CD4-positive, alpha-beta T cell treated with Interferon gamma for 1 hour (primary cell): ENCODE measurements at places on chromosomes 5 and 9.

GRCh38 chr5:119269061-119269944, 86.5 kb upstream of the TNFAIP8 start:
- DNase-seq = peak; percentile 24

GRCh38 chr9:95028853-95029219, 288.7 kb downstream of the FANCC start:
- DNase-seq = no peak

- DNase-seq = peak; percentile 10
Observed at GRCh38 chr9:4987961-4988421, 2.9 kb downstream of the JAK2 start.

DNA sequence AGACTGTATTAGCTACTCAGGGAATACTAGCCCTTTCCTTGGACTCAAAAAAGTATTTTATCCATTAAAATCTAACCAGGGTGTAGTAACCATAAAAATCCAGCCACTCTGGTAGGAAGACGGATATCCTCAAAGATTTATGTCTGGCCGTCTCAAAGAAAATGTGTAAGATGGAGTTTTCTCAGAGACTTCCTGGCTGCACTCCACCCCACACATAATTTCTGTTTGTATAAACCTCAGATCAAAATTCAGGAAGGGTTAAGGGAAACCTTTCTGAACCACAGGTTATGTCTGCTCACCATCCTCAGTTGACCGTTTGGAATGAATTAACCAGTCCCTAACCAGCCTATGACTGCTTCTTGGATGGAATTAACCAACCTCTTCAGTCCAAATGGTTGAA, 13.8 kb upstream of the SMIM23 start:
- DNase-seq = no peak

DNA sequence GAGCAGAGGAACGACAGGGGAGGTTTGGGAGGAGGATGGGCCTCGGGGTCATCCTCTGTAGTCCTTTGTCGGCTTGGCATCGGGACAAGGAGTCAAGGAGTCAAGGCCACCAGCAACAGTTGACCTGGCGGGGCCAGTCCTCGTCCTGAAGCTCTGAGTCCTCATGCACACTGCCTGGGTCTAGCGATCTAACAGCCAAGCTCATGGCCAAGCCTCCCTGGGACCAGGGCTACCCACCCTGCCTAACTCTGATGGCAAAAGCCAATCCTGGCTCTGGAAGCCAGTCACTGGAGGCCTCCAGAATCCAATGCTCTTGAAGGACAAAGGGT, 49.8 kb downstream of the CAMK2A start:
- DNase-seq = no peak

GRCh38 chr5:10660135-10660534, 96.3 kb downstream of the ANKRD33B start:
- DNase-seq = no peak

DNA sequence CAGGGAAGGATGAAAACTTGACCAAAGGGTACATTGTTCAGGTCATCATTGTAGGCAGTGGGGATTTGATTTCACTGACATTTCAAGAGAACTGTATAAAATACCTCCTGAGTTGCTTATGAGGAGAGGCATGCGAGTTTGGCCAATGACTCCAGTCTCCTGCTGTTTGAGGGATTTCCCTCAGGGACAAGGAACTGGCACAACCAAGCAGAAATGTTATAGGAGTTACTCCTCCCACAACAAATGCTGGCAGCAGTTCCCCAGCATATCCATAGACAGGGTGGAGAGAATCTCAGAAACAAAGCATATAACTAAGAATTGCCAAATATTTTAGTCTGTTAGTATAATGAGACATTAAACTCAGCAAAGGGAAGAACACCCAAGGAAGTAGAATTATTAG, 47.2 kb upstream of the FBXL7 start:
- DNase-seq = no peak

DNA sequence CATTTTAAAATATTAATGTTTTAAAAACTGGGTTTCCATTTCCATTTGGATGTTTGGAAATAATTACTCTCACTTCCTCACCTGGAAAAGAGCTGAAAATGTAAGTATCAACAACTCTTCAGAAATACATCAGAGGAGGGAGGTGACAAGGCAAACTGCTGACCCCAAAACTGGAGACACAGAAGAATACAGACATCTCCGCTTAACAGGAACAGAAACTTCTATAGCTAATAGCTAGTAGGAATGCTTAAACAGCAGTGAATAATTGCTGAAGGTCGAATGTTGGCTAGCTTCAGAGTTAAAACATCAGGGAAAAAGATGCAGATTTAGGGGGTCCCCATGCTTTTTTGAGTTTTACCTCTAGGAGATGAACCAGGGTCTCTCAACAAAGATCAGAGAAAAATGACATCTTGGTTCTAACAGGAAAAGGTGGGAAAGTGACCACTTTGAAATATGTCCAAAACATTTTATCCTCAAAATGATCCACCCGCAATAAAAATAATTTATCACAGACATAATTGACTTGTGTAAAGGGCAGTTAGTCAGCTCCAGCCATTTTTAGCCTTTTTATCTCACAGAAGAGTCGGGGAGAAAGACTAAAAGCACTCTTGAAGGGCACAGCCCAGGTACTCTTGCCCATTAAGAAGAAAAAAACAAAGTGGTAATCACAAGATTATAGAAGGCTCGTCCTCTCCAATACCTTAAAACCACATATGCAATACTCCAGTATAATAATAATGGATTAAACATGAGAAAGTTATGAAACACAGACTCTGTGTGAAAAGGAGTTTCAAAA, 1474.9 kb downstream of the EFNA5 start:
- DNase-seq = no peak

GRCh38 chr9:117597977-117598376, 106.2 kb upstream of the TLR4 start:
- DNase-seq = no peak

DNA sequence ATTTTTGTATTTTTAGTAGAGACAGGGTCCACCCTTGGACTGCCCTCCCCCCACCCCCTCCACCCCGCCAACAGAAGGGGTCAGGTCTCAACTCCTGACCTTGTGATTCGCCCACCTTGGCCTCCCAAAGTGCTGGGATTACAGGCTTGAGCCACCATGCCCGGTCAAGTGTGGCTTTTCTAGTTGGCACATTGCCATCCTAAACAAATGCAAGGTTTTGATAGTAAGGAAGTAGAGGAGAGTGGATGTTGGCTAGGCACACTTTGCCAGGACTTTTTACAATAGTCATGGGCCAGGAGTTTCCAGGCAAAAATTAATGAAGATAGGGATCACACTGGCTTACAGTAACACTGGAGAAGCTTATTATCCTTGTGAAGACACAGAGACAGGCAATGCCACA, 62.4 kb downstream of the GALNT12 start:
- no peak for DNase-seq

GRCh38 chr5:81140943-81141342, 92.2 kb upstream of the CKMT2 start:
- no peak for DNase-seq

DNA sequence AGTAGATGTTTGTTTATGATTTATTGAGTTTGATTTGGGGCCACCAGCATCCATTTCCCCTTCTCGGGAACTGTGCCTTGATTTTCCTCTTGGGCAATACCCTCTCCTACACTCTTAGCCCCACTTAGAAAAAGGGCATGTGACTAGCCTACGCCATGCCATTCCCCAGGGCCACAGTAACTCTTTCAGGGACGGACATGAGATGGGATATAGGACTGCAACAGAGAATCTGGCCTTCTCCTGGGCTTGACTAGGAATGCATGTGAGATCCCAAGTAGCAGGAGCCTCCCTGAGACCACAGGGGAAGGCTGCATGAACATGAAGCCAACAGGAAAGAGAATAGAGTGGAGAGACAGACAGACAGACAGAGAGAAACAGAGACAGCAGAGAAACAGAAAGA, 30.7 kb upstream of the SPARC start:
- DNase-seq = no peak

DNA sequence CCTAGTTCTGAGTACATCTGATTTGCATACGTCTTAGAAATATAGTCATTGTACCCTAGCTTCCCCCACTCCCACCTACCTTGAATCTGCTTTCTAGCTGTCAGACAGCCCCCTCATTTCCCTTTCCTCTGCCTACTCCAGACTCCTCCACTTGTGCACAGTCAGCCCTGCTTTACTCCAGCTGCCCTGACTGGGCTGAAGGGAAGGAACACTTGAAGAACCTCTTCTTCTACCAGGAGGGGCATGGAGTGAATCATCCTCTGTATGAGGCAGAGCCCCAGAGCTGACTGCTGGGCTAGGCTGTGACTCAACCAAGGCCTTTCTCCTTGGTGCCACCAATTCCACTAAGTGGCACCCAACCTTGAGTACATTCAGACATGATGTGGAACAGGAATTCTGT, 18.1 kb upstream of the ZFR start:
- DNase-seq = no peak
